ENCODE measurements at places on chromosomes 7 and 10.

DNA sequence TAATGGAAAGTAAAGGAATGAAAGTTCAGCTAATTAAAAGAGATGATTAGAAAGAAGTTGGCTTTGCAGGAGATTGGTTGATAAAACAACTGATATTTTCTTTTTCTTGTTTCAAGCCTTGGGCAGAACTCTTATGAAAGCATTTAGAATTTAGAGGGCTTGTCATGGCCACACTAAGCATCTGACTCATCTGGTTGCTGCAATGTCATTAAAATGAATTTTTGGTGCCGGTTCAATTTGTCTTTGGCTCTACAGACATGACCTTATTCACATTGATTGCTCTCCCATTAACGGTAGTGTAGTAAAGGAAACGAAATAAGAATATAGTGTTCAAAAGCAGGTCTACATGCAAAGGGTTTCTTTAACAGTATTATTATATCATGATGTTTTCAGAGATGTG lies 1012.4 kb upstream of the C7orf33 start:
- DNase-seq = no peak

GRCh38 chr7:8434290-8435002 lies 1.0 kb downstream of the NXPH1 start:
- no peak for DNase-seq

DNA sequence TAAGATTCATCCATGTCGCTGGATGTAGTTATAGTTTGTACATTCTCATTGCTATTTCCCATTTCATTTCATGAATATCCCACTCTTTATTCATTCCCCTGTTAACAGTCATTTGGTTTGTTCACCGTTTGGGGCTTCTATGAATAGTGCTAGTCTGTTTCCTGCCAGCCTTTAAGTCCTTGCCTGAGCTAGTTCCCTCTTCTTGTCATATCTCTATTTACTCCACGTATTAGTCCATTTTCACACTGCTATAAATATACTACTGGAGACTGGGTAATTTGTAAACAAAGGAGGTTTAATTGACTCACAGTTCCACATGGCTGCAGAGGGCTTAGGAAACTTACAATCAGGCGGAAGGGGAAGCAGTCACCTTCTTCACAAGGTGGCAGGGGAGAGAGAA lies 56.2 kb downstream of the PLCE1 start:
- no peak for DNase-seq

- DNase-seq = no peak
These were observed 312.2 kb upstream of the ADARB2 start for GRCh38 chr10:2049560-2049959.

DNA sequence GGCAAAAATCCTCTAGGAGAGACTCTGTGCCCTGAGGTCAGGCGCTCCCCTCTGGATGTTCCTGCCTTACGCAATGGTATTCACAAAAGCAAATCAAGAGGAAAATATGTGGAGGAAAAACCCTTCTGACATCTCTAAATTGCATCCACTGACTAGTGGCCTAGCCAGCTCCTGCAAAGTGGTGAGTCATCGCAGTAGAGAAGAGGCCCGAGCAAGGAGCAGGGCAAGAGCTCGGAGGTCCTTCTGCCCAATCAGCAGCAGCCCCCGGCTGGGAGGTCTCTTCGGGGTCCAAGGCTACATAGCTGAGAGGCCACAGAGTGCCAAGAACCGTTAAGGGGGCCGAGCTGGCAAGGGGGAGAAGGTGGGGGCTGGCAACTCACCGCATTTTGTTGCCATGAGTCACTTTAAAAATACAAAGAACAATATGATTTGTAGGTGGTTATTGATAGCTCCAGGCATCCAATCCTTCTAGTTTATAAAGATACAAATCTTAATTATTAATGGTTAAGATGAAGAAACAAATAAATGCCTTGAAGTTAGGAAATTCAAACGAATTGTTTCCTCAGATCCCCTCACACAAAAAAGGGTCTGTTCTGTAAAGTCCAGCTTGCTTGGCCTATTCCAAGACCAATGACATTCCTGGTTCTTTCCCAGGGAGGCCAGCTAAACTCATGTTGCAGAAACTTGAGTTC lies 161.6 kb downstream of the PKD1L1 start:
- no peak for DNase-seq

DNA sequence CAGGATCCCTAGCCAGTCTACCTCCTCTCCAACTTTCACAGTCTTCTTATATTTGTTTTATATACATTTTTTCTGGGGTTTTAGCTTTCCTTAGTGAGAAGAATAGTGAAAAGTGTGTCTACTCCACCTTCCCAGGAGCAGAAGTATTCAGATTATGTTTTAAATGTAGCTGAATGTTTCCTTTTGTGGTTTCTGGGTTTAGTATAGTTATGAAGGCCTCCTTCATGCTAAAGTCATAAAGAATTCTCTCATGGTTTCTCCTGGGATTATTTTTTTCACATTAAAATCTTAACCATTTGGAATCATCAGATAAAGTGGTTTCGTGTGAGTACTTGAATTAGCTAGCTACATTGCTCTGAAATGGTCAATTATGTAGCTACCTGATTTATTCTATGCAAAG lies 50.9 kb downstream of the ANKMY2 start:
- DNase-seq = no peak

DNA sequence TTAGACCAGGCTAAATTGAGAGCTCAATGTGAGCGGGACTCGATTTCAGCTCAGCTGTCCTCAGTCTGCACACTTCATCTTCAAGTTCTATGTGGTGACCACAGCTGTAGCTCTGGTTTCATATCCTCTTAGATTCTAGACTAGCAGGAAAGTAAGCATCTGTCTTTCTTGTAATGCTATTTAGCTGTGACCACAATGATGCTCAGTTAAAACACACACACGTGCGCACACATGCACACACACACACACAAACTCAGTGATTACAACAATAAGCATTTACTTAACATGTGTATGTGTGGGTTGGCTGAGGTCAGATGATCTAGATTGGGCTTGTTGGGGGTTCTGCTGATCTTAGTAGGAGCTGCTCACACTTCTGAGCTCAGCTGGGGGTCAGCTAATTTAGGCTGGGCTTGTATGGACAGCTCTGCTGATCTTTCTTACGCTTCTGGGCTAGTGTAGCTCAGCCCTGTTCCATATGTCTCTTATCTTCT lies 82.5 kb downstream of the ZNF365 start:
- DNase-seq = no peak

DNA sequence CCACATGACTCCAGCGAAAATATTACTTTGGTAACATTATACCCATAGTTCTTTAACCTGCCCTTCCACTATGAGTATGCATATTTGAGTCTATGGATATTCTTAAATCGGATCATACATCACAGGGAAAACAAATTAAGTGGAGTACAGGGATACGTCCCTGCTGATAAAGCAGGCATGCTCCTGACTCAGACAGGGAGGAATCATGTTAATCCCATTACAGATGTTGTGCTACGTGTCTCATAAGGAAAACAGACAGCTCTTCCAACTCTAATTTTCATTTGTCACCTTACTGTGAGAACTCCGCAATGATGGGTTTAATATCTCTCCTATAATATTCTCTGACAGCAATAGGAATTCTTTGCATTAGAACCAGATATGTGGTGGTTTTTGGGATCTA lies 469.5 kb upstream of the POM121L12 start:
- DNase-seq = no peak

- no peak for DNase-seq
These were observed 669.5 kb upstream of the GRM3 start for GRCh38 chr7:85974176-85974575.

GRCh38 chr7:20456701-20457100 lies 126.0 kb downstream of the ITGB8 start:
- DNase-seq = no peak

DNA sequence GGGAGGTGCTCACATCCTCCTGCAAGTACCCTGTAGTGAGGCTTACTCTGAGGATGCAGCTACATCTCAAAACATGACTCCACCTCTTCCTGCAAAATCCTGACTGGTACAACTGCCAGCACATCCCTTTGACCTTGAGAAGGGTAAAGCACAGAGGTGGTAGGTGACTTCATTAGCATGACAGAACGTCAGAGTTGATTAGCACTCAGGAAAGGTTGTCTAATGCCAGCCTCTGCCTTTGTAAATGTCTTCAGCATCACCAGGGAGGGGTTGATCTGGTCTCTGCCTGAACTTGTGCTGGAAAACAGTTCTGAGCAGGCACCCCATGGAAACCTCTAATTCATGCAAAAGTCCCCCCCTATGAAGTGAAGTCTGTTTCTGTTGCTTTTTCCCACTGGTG lies 591.3 kb upstream of the GALNT17 start:
- DNase-seq = no peak

DNA sequence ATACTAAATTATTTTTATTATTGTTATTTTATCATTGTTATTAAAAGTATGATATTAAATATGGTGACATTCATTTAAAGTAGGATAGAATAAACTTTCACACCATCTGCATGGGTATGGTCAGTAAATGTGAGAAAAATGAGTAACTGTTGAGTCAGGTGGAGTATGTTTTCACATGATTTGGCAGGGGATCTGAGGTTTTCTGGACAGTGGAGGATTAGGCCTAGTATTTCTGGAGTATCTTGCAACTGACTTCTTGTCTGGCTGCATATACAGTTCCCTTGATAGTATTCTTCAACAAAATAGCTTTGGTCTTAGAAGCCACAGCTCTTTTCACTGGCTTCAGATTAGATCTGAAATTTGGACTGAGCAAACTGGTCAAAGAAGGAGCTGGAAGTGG lies 54.5 kb downstream of the GBF1 start:
- no peak for DNase-seq

DNA sequence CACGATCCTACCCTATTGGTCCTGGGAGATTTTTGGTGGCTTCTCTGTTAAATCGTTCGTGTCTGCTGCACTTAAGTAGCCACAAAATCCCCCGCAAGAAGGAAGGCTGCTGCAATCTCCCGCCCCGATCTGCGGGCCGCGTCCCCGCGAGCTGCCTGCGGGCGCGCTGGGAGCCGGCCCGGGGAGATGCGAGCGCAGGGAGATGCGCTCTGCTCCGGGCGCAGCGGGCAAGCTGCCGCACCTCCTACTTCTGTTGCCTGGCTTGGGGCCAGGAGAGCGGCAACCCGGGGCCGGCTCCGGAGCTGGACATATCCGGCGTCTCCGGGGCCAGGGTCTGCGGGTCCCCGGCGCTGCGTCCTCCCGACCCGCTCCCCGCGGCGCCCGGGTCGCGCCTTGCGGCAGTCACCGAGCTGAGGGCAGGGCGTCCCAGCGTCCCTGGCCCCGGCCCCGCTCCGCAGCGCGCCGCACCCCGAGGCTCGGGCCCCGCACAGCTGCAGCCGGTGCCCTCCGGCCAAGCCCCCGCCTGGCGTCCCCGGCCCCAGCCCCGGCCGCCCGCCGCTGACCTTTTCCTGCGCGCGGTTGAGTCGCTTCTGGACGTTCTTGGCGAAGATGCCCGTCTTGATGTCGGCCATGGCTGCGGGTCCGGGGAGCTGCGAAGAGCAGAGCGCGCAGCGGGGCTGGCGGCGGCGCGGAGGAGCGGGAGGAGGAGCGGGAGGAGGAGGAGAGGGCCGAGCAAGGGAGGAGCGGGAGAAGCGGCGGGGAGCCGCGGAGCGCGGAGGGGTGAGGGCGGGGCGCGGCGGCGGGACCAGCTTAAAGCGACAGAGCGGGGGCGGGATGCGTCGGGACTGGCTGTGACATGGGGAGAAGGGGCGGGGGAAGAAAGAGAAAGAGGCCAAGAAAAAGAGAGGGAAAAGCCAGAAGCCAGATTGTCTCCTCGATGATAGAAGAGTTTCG lies at the start of gene AMPH:
Gene AMPH, minus strand, starts transcription at position 654 of the 954 bp plus-strand sequence. Its CDS starts 22 bp downstream, at position 632.
- DNase-seq = no peak

- DNase-seq = no peak
These were observed 655 bp downstream of the KLHL7 start for GRCh38 chr7:23106057-23106822.

DNA sequence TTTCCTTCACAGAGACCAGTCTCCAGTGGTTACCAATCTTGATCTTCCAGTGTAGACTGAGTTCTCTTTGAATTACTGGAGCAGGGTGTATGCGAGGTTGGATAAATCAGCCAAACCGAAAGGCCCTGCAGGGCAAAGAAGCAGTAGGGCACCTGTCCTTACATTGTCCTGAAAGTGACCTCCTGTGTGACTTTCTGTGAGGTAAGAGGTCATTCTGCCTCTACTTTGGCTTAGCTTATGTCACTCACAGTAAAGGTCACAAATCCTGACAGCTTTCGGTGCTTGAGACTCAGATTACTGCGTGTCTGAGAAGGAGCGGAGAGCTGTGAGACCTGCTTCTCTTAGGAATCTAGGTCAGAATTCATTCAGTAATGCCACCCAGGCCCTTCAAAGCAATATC lies 252.7 kb upstream of the ETV1 start:
- DNase-seq = no peak

DNA sequence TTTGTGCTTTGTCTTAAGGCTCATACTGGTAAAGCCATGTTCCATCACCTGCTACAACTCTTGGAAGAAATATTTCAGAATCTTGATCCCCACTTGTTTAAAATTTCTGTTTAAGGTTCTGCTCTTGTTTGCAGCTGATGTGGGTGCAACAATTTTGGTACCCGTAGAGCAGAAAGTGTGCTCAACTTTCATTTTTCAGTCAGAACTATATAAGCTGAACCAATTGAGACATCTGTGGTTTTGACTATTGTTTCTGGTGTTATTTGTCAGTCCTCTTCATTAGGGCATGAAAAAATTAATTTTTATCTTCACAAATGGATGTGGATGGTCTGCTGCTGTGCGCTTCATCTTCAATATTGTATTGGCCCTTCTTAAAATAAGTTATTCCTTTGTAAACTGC lies 10.9 kb downstream of the MGAM start:
- no peak for DNase-seq
